ENCODE measurements at places on chromosomes 16 and 17. TPM values are rescaled to one million over a fixed set of nuclear protein-coding genes. Genes with fewer than 3 reads are reported as not detected.

The RASD1 gene
- total RNA-seq, result 2.5 TPM

DNA sequence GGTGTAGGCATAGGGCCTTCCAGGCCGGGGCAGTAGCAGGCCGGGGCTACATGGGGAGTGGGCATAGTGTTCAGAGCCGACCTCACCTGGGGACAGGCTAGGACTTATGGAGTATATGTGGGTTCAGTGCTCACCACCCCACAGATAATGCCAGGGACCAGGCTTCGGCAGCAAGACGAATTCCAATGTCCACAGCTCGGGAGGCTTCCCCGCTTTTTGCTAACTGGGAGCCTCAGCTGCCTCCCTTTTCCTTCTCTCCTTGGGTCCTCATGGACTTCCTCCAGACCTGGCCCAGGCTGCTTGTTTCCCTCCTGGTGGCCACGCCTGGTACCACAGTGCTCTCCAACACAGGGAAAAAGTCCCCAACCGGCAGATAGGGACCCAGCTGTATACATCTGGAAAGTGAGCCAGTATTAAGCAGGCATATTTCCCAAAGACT is 20.1 kb upstream of the SLC46A1 start:
- no peak overlapping the region for H3K27ac ChIP-seq
- DNase-seq, result no peak
- H3K4me1 ChIP-seq, result no peaks in the 10 kb centered on the region
- H3K27me3 ChIP-seq, result peaks cover 8% of the 10 kb centered on the region

The EFCAB13 gene
- total RNA-seq, result 5.9 TPM

- no peaks in the 10 kb centered on the region for H3K4me1 ChIP-seq
- H3K4me3 ChIP-seq, result no peak overlapping the region
- no peaks in the 10 kb centered on the region for H3K27me3 ChIP-seq
- DNase-seq, result no peak
- no peaks in the 10 kb centered on the region for H3K36me3 ChIP-seq
- no peak overlapping the region for H3K27ac ChIP-seq
Observed at GRCh38 chr16:63774302-63774701, 1347.6 kb downstream of the CDH11 start.

DNA sequence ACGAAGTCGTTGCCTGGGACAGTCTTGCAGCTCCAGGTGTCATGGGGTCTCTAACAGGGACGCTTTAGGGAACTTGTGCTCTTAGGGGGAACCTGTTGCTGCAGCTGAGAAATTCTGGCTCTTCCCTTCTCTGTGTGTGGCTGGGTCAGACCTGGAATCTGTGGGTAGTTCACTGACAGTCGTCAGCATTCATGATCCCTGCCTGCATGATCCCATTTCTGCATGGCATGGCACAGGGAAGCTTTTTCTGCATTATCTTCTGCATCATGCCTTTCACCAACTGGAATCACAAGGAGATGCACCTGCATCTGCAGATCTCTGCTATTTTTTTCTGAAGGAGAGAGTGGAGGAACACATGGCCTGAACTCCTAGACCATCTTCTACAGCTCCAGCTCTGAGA is 85.6 kb downstream of the SOX9 start:
- H3K4me1 ChIP-seq, result no peaks in the 10 kb centered on the region
- H3K4me3 ChIP-seq, result no peak overlapping the region
- H3K36me3 ChIP-seq, result no peaks in the 10 kb centered on the region
- H3K27ac ChIP-seq, result no peak overlapping the region
- no peaks in the 10 kb centered on the region for H3K27me3 ChIP-seq

The AOC3 gene
- total RNA-seq, result 1.1 TPM

The HS3ST3B1 gene
- total RNA-seq, result 24.9 TPM

The CETP gene
- not detected for total RNA-seq

DNA sequence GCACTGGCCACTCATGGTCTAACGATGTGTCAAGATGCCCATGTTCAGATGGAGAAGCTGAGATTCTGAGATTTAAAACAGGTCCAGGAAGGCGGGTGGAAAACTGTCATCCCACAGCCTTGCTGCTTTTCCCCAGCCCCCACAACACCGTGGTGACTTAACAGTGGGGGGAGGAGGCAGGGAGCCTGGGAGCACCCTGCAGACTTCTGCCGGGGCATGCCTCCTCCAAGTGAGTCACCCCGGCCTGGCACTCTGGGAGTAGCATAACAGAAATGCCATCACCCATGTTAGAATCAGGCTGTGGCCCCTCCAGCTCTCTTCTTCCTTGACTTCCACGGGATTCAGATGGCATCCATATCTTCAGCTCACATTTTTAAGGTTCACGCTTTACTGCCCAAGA is 164.8 kb downstream of the CBLN1 start:
- no peak overlapping the region for H3K27ac ChIP-seq
- no peak for DNase-seq
- H3K4me3 ChIP-seq, result no peak overlapping the region

DNA sequence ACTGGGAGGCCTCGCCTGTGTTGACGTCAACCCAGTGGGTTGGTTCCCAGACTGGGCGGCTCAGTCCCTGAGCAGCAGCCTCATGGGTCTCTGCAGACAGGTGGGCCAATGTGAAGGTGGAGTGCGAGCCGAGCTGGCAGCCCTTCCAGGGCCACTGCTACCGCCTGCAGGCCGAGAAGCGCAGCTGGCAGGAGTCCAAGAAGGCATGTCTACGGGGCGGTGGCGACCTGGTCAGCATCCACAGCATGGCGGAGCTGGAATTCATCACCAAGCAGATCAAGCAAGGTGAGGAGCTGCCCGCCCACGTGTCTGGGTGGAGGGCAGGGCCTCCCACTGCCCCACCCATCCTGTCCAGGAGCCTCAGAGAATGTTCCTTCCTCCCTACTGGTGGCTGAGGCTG is 44.1 kb downstream of the MRC2 start:
- H3K4me1 ChIP-seq, result no peaks in the 10 kb centered on the region
- no peaks in the 10 kb centered on the region for H3K27me3 ChIP-seq
- DNase-seq, result no peak
- H3K27ac ChIP-seq, result no peak overlapping the region
- H3K36me3 ChIP-seq, result no peaks in the 10 kb centered on the region

The DBNDD1 gene
- total RNA-seq, result not detected

DNA sequence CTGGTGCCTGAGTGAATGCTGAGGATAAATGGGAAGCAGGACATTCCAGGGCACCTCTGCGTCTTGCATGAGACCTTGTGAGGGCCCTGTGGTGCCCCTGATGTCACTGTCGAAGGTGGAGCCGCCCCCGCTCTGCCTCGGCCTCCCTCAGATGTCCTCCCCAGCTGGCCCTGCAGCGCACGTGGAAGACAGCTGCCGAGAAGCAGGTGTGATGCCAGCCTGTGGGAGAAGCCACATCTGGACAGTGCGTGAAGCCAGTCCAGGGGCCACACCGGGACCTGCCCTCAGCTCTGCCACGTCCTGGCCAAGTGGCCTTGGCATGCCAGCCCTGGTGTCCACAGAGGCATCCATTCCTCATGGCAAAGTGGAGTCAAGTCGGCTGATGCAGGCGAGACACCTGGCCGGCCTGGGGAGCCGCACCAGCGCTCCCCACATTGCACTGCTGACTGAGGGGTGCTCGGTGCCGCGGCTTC is 21.6 kb upstream of the METRNL start:
- no peaks in the 10 kb centered on the region for H3K36me3 ChIP-seq
- no peak overlapping the region for H3K27ac ChIP-seq
- H3K4me1 ChIP-seq, result peaks cover 19% of the 10 kb centered on the region
- H3K27me3 ChIP-seq, result peaks cover 4% of the 10 kb centered on the region
- DNase-seq, result peak; percentile 39
- no peak overlapping the region for H3K4me3 ChIP-seq

The GUCY2D gene
- total RNA-seq, result not detected

GRCh38 chr17:78737332-78737731 is 44.7 kb downstream of the CYTH1 start:
- peaks cover 82% of the 10 kb centered on the region for H3K4me1 ChIP-seq
- DNase-seq, result no peak
- H3K4me3 ChIP-seq, result peak overlapping the region; percentile 83
- peak overlapping the region; percentile 89 for H3K27ac ChIP-seq
- H3K27me3 ChIP-seq, result no peaks in the 10 kb centered on the region
- peaks cover 16% of the 10 kb centered on the region for H3K36me3 ChIP-seq

The BRCA1 gene
- total RNA-seq, result 102 TPM

The HSD11B2 gene
- total RNA-seq, result 0.14 TPM

- H3K4me1 ChIP-seq, result peaks cover 44% of the 10 kb centered on the region
- no peaks in the 10 kb centered on the region for H3K27me3 ChIP-seq
- DNase-seq, result peak; percentile 62
- H3K27ac ChIP-seq, result peak overlapping the region; percentile 90
- H3K4me3 ChIP-seq, result peak overlapping the region; percentile 98
- peaks cover 29% of the 10 kb centered on the region for H3K36me3 ChIP-seq
Observed at GRCh38 chr17:75152922-75153779, 1.2 kb downstream of the JPT1 start.

Measured in activated CD8-positive, alpha-beta memory T cell treated with anti-CD3 and anti-CD28 coated beads, Interleukin-2, amount 10 ng/mL, durations not matched to agents 7 days and 5 days (primary cell).